ENCODE measurements at places on chromosomes 16 and 17. TPM values are rescaled to one million over a fixed set of nuclear protein-coding genes. Genes with fewer than 3 reads are reported as not detected.

The PRR35 gene
- not detected for total RNA-seq

GRCh38 chr17:4229627-4230541 is 33.9 kb downstream of the ANKFY1 start:
- peaks cover 31% of the 10 kb centered on the region for H3K36me3 ChIP-seq
- no peak for DNase-seq
- H3K27ac ChIP-seq: no peak overlapping the region
- H3K4me3 ChIP-seq: no peak overlapping the region
- peaks cover 4% of the 10 kb centered on the region for H3K4me1 ChIP-seq
- H3K27me3 ChIP-seq: no peaks in the 10 kb centered on the region

DNA sequence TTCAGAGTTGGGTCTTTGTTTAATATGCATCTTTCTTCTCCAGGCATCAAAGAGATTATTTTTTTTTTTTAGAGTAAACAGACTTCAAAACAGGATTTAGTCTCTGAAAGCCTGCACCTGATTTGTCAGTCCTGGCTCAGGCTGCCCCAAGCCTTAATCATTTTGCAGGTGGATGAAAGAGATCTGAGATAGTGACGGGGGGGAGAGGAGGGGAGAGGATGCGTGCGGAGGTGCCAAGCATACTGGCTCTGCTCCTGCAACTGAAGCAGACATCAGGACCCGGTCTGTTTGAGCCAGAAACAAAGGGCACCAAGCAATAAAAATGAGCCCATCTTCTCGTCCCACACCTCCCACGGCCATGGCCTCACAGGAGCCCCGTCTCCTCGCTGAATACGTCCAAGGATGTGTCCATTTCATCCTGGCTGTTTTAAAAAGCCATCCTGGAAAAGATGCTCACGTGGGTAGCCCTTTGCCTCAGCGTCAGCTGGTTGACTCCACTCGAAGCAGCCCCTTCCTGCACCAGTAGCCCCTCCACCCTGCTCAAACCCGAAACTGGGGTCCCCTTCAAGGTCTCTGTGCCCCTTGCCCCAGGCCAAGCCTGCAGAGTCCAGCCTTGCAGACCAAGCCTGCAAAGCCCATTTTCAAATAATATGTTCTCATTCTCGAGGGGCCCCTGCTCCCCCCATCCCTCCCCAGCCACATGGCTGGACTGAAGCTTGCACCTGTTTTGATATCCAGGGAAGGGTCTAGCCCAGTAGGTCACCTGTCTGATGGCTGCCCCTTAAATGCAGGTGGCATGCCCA is 84.8 kb upstream of the TNRC6C start:
- H3K4me1 ChIP-seq: peaks cover 47% of the 10 kb centered on the region
- no peak for DNase-seq
- H3K27ac ChIP-seq: no peak overlapping the region
- H3K27me3 ChIP-seq: no peaks in the 10 kb centered on the region

The TBC1D3H gene
- total RNA-seq: 0.66 TPM

- no peaks in the 10 kb centered on the region for H3K27me3 ChIP-seq
- peaks cover 14% of the 10 kb centered on the region for H3K36me3 ChIP-seq
- DNase-seq: no peak
- peaks cover 3% of the 10 kb centered on the region for H3K4me1 ChIP-seq
- H3K27ac ChIP-seq: no peak overlapping the region
Observed at GRCh38 chr16:87358696-87359095, 24.9 kb downstream of the FBXO31 start.

GRCh38 chr16:58515871-58516767 is 802 bp downstream of the SETD6 start:
- peaks cover 2% of the 10 kb centered on the region for H3K27me3 ChIP-seq
- peaks cover 36% of the 10 kb centered on the region for H3K36me3 ChIP-seq
- peak overlapping the region; percentile 87 for H3K4me3 ChIP-seq
- no peak for DNase-seq

DNA sequence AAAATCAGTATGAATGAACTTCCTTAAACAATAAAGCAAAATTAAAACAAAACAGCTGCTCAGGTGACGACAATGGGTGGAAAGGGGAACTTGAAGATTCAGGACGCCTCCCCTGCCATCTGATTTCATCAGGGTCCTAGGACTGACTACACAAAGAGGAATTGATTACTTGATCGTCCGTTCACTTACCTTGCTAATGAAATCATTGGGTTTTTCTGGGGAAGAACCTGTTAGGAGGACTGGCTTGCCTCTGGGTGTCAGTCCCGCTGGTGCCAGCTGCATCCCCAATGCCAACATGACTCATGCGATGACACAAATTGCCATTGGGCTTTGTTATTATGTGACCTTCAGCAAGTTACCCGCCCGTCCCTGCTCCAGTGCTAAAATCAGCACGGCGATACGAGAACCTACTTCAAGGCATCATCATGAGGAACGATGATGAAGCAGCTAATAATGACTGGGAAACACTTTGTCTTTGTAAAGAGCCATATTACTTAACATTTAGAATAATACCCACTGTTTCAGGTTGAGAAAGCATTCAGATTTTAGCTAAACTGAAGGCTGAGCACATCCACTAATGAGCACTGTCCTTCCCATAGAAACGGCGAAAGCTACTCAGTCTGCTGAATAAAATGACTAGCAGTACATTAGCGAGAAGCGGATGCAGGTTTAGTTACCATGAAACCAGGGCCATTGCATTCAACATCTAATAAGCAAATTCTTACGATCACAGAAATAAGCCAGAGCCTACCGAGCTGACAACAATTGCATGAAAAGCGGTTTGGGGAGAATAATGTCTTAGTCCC is 139.4 kb downstream of the ZFHX3 start:
- H3K4me3 ChIP-seq: no peak overlapping the region
- DNase-seq: no peak
- H3K27me3 ChIP-seq: peaks cover 6% of the 10 kb centered on the region
- H3K27ac ChIP-seq: no peak overlapping the region
- no peaks in the 10 kb centered on the region for H3K4me1 ChIP-seq

The HSD11B2 gene
- 0.32 TPM for total RNA-seq

The CHST6 gene
- not detected for total RNA-seq

DNA sequence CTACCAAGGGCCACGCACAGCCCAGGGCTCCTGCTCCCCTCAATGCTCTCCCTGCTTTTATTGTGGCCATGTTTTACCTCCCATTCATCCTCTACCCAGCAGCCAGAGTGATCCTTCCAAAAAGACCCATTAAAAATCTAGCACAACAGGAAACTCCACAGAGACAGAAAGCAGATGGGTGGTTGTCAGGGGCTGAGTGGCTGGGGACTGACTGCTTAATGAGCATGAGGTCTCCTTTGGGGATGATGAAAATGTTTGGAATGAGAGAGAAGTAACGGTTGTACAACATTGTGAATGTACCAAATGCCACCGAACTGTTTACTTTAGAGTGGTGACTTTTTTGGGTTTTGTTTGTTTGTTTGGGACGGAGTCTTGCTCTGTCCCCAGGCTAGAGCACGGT is 107.4 kb downstream of the GAS7 start:
- no peaks in the 10 kb centered on the region for H3K36me3 ChIP-seq
- no peaks in the 10 kb centered on the region for H3K27me3 ChIP-seq
- no peak overlapping the region for H3K27ac ChIP-seq
- no peak overlapping the region for H3K4me3 ChIP-seq
- no peaks in the 10 kb centered on the region for H3K4me1 ChIP-seq

DNA sequence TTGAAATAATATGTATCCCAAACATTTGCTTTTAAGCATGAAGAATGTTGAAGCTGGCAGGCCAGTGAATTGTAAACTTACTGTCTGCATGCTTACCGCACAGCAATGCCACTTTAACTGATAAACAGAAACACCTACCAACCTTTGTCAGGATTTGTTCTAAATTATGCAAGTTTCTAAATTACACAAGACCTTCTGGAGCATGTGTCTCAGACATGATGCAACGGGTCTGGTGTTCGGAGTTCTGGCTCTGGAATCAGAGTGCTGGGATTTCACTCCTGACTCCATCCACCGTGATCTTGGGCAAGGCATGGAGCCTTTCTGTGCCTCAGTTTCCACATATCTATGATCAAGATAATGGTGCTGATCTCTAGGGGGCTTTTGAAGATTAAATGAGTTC is 111.2 kb downstream of the CCT6B start:
- H3K4me3 ChIP-seq: no peak overlapping the region
- no peak for DNase-seq
- no peaks in the 10 kb centered on the region for H3K36me3 ChIP-seq
- H3K4me1 ChIP-seq: no peaks in the 10 kb centered on the region
- H3K27ac ChIP-seq: no peak overlapping the region

- H3K4me1 ChIP-seq: peaks cover 51% of the 10 kb centered on the region
- no peak overlapping the region for H3K4me3 ChIP-seq
- H3K27ac ChIP-seq: no peak overlapping the region
- no peak for DNase-seq
- H3K27me3 ChIP-seq: no peaks in the 10 kb centered on the region
- H3K36me3 ChIP-seq: no peaks in the 10 kb centered on the region
Observed at GRCh38 chr17:46148247-46148646, 45.0 kb downstream of the KANSL1 start.

- H3K4me1 ChIP-seq: peaks cover 40% of the 10 kb centered on the region
- DNase-seq: peak; percentile 65
- H3K36me3 ChIP-seq: no peaks in the 10 kb centered on the region
- no peaks in the 10 kb centered on the region for H3K27me3 ChIP-seq
- H3K4me3 ChIP-seq: peak overlapping the region; percentile 44
Observed at GRCh38 chr16:89031715-89032659, 55.0 kb upstream of the CBFA2T3 start.

GRCh38 chr16:50743581-50744225 is 1.8 kb downstream of the CYLD start:
- H3K36me3 ChIP-seq: peaks cover 2% of the 10 kb centered on the region
- H3K4me3 ChIP-seq: peak overlapping the region; percentile 99
- no peaks in the 10 kb centered on the region for H3K27me3 ChIP-seq
- peak overlapping the region; percentile 100 for H3K27ac ChIP-seq

GRCh38 chr17:42087736-42088705 is 10.3 kb downstream of the ZNF385C start:
- H3K27ac ChIP-seq: no peak overlapping the region
- no peak overlapping the region for H3K4me3 ChIP-seq

- no peak overlapping the region for H3K27ac ChIP-seq
- peaks cover 2% of the 10 kb centered on the region for H3K27me3 ChIP-seq
- peaks cover 23% of the 10 kb centered on the region for H3K4me1 ChIP-seq
- no peak for DNase-seq
- no peak overlapping the region for H3K4me3 ChIP-seq
Observed at GRCh38 chr16:89601906-89602272, 11.6 kb upstream of the DPEP1 start.

The PIRT gene
- total RNA-seq: not detected

The EPN2 gene
- total RNA-seq: 9.8 TPM

DNA sequence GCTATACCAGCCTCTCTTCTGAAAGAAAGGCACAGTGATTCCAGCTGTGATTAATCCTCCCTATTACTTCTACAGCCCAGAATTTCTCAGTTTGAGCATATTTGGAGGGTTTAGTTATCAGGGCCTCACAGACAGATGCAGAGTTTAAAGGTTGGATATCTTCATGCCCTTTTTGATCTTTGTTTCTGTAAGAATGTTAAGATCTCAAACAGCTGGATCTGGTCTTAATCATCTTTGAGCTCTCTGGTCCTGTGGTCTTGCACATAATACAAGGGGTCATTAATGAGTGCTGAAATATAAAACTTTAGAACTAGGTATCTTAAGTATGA is 9.1 kb upstream of the ARL2BP start:
- H3K4me1 ChIP-seq: no peaks in the 10 kb centered on the region
- H3K4me3 ChIP-seq: no peak overlapping the region
- H3K36me3 ChIP-seq: peaks cover 12% of the 10 kb centered on the region
- H3K27ac ChIP-seq: no peak overlapping the region
- DNase-seq: no peak
- no peaks in the 10 kb centered on the region for H3K27me3 ChIP-seq

The EVI2B gene
- 86.2 TPM for total RNA-seq

The TLCD2 gene
- 0.70 TPM for total RNA-seq

DNA sequence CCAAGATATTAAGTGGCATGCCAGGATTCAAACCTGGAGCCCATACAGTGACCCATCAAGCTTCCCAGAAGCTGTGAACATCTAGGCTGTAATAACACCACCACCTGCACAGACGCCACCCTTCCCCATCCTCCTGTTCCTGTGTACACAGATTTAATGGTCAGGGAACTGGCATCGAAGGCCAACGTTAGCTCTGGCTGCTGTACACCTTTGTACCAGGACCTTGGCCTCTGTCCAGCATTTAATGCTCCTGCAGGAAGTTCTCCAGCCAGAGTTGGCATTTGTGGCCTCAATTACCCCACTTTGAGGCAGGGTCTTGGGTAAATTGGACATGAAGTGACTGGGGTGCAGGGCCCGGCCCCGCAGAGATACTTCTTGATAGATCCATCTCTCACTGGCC is 49.3 kb downstream of the SCNN1B start:
- no peak overlapping the region for H3K27ac ChIP-seq
- H3K27me3 ChIP-seq: peaks cover 12% of the 10 kb centered on the region
- H3K36me3 ChIP-seq: no peaks in the 10 kb centered on the region
- DNase-seq: no peak

DNA sequence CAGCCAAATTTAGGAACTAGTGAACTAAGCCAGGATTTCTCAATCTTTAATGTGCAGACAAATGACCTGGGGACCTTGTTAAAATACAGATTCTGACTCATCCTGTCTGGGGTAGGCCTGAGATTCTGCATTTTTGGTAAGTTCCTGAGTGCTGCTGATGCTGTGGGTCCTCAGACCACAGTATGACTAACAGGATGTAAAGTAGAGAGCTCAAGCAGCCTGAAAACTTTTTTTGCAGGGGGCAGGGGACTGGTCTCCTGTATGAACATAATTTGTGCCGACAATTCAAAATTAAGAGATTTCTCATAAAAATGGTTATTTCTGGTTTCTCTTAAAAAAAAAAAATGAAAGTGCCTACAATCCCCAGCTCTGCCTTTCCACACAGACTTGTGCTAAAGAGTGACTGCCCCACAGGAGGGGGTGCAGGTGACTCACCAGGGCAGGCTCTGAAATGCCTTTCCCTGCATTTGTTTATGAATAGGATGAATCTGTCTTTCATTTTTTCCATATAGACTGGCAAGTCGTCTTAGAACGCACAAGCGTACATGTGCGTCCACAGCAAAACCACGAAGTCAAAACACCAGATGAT is 271.5 kb downstream of the PHKB start:
- no peak for DNase-seq
- no peaks in the 10 kb centered on the region for H3K4me1 ChIP-seq
- H3K27ac ChIP-seq: no peak overlapping the region

DNA sequence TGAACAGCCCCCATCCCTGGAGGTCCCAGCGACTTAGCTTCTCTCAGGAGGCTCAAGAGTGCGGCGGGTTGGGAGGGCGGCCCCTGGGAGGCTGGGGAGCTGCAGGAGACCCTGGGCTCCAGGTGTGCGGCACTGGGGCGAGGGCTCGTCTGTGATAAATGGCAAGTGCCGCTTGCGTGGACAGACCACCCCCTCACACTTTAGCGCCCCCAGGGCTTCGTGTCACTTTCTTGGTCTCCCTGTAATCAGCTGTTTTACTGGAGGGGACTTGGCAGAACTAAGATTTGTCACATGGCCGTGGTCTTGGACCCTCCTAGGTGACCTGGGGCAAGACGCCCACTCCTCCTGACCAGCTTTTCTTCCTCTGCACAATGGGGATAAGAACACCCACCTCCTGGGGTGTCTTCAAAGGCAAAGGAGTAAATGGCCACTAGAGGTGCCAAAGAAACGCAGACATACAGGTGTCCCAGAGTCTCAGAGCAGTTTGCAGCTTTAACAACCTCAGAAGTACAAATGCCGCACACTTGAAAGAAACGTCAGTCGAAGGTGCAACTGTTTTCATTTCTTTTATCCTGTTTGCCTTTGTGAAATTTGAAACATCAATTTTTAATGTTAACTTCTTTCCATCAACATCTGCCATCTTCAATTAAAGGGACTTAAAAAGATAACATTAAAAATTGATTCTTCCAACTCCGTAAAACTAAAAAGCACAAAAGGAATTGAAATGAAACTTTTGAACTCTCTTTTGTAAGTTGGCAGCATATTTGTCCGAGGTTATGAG is 946 bp downstream of the OSGIN1 start:
- no peaks in the 10 kb centered on the region for H3K4me1 ChIP-seq
- H3K27me3 ChIP-seq: peaks cover 50% of the 10 kb centered on the region
- DNase-seq: no peak
- no peak overlapping the region for H3K27ac ChIP-seq
- H3K36me3 ChIP-seq: no peaks in the 10 kb centered on the region
